ENCODE measurements at places on chromosomes 5 and 9.
A peak's percentile ranks its signal among the peaks of the same experiment; 100 is the strongest.

GRCh38 chr9:92224177-92224576, 69.3 kb downstream of the IARS1 start:
- no peak for DNase-seq

DNA sequence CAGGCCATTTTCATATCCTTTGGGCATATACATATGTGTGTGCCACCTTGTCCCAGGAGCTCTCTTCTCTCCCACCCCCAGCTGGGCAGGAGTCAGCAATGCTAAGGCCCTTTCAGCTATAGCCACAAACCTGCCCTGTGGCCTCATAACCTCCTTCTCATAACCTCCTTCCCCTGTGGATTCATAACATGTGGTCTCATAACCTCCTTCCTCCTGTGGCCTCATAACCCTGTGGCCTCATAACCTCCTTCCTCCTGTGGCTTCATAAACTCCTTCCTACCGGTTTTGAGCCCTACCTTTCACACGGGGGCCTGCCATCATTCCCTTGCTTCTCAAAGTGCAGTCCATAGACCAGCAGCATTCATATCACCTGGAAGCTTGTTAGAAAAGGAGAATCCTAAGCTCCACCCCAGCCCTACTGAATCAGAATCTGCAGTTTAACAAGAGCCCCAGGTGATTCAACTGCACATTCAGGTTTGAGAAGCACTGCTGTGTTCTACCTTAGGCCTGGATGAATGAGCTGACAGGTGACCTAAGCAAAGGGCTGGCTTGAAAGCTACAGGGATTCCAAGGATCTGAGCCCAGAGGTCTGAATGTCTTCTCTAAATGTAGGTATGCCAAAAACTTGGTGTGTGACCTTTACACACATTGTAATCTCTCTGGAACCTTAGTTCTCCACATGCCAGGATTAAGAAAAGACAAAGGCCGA, 41.9 kb upstream of the PLPP6 start:
- DNase-seq, result no peak

GRCh38 chr9:90052366-90052765, 447.6 kb downstream of the GADD45G start:
- DNase-seq, result no peak

GRCh38 chr9:25845867-25846266, 167.6 kb upstream of the TUSC1 start:
- no peak for DNase-seq

DNA sequence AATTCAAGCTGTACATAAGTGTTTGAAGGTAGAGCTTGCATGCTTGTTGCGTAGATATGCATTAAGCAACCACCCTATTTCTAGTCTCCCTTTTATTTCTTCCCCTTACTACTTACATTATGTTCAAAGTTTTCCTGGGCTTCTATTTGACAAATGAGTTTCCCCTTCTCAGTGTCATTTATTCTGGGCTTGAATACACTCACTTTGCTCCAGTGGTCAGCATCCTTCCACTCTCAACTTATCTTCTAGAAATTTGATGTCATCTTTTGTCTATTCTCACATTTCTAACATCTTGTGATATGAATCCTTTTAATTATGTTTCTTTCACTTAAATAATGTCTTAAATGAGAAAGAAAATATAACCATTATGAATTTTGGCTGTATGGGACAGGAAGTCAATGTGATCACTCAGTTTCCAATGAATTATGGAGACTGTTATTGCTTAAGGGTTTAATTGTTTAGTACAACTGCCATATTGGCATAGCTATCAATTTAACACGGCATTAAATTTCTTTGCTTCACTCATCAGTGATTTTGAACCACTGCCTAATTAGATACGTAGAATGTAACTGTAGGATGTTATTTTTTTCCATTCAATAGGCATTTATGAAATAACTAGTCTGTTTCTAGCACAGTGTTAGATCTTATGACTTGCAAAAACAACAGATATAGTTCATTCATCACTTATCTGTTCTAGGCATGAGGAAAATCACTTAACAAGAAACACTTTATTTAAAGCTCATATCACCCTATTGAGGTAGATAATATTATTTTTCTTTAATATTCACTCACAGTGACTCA, 105.5 kb upstream of the CDH12 start:
- DNase-seq, result no peak

GRCh38 chr9:90916147-90916734, 114.6 kb downstream of the SYK start:
- no peak for DNase-seq

- no peak for DNase-seq
Measured at GRCh38 chr5:129630101-129630500, 117.8 kb upstream of the MINAR2 start.

GRCh38 chr5:179160584-179160983, 100.4 kb downstream of the ZNF354C start:
- DNase-seq, result no peak

DNA sequence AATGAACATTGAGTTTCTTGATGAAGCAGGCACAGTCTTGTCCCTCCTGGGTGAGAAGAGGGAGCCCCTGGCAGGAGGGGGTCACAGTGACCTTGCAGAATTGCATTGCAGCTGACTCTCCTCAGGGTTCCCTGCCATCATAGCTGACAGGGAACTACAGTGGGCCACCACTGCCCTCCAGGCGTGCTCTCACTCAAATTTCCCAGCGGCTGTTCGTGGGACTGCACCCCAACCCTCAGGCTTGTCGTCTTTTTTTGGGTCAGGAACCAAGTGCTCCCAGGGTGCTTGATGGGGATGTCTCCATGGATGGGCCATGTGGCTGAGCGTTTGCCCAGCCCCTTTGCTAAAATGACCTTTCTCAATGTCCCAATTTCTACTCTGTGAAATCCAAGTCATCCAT, 215.8 kb downstream of the MELK start:
- DNase-seq, result no peak

DNA sequence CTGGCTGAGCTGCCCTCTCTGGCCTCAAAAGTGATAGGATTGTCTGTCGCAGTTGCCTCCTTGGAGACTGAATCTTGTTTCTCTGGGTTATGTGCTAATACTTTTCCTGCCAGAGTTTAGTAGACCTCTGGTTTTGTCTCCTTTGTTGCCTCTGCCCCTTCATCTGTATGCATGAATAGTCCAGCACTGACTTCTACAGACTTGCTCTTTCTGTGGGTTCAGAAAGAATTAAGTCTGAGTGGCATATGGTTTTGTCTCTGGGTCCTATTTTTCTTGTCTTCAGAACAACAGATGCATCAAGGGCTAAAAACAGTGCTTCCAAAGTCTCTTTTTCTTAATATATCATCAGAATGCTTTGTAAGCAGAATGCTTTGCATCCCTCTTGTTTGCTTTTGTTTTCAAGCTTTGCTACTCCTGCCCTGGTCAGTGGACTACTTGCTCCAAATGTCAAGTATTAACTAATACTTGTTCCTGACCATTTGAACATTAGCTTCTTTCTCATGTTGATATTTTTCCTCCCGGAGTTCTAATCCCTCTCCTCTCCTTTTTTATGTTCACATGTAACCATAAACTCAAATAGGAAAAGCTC, 131.7 kb downstream of the UNC13B start:
- DNase-seq, result no peak

GRCh38 chr5:2542026-2542425, 209.5 kb downstream of the IRX2 start:
- no peak for DNase-seq

DNA sequence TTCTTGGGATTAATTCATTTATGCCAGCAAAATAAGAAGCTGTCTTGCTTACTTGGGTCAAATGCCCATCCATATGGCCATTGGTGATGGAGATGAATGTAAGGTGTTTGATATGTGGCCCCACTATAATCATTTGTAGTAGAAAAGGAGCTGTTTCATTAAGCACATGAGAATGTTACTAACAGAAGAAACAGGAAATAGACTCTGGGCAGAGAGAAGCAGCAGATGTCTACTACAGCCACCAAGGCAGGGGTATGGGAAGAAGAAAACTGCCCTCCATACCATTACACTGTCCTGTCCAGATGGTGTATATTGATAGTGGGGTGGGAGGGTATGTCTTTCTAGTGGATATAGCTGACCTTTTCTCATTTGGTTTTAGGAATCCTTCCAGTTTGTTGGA, 386.6 kb upstream of the CLINT1 start:
- DNase-seq, result no peak

GRCh38 chr5:23528677-23529076, 21.3 kb downstream of the PRDM9 start:
- DNase-seq, result no peak

DNA sequence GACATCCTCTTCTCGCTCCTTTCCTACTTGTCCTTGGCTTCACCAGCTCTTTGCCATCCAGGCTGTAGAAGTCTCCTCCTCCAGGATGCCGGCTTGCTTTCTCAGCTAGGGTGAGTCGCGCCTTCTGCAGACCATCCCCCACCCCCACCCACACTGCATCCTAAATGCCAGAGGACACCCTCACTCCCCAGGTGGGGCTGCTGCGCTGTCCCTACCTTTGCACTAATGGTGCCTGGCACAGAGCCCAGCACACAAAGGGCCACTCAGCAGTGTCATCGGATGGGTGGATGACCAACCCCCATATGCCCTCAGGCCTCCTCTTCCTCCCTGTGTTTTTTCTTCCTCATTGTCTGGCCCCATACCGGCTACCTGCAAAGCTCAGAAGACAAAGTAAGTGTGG, 14.8 kb downstream of the IL9 start:
- no peak for DNase-seq

DNA sequence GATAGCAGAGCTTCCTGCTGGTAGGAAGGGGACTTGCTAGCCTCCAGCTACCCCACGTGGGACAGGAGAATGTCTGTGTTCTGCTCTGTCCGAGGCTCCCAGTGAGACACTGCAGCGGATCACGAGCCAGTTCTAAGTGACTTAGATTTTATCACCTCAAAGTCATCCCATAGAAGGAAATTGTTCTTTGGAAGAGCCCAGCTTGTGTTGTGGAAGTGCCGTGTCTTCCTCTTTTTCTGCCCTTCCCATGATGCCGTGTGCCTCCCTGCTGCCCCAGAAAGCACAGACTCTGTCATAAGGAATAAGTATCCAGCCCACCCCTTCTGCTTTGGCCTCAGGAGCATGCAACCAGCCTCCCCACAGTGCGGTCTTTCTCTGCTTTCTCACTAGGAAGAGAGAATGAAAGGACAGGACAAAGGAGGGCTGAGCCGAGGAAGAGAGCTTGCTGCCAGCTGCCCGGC, 35.6 kb downstream of the RUFY1 start:
- no peak for DNase-seq

DNA sequence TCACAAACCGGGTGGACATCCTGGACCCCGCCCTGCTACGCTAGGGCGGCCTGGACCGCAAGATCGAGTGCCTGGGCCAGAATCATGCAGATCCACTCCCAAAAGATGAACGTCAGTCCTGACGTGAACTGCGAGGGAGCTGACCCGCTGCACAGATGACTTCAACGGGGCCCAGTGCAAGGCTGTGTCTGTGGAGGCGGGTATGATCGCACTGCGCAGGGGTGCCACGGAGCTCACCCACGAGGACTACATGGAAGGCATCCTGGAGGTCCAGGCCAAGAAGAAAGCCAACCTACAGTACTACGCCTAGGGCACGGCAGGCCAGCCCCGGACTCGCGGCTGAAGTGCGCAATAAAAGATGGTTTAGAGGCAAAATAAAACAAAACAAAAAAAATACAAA, 5.2 kb downstream of the SAXO1 start:
- DNase-seq, result no peak

DNA sequence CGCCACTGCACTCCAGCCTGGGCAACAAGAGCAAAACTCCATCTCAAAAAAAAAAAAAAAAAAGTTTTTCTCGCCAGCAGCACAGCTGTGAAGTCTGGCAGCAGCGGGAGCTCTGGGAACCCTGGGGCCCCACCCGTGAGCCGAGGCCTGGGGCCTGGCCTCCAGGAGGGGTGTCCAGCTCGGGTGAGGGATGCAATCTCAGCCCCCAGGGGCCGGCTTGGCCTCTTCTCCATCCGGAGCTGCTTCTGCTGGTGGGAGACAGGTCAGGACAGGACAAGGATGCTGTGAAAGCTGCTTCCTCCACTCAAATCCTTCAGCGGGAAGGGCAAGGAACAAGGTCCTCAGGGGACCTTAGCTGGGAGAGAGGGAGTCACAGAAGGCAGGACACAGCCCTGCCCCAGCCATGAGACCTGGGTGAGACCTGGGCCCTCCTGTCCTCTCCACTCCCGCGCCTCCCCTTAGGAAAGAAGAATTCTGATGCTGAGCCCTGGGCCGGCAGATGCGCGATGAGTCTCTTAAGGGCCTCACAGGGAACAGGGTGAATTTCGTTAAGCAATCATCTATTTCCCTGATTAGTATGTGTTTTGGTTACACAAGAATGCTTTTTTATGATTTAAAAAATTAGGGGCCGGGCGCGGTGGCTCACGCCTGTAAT, 30.6 kb downstream of the PLPP7 start:
- DNase-seq, result no peak

GRCh38 chr9:126743041-126743440, 61.8 kb upstream of the ZBTB43 start:
- DNase-seq, result no peak

- peak; percentile 77 for DNase-seq
Measured at GRCh38 chr5:140244525-140245025, 58.3 kb downstream of the PFDN1 start.

GRCh38 chr9:20619487-20620200, 2.7 kb downstream of the MLLT3 start:
- DNase-seq, result no peak

- peak; percentile 19 for DNase-seq
Measured at GRCh38 chr9:72951520-72952380, 1.1 kb downstream of the ALDH1A1 start.

DNA sequence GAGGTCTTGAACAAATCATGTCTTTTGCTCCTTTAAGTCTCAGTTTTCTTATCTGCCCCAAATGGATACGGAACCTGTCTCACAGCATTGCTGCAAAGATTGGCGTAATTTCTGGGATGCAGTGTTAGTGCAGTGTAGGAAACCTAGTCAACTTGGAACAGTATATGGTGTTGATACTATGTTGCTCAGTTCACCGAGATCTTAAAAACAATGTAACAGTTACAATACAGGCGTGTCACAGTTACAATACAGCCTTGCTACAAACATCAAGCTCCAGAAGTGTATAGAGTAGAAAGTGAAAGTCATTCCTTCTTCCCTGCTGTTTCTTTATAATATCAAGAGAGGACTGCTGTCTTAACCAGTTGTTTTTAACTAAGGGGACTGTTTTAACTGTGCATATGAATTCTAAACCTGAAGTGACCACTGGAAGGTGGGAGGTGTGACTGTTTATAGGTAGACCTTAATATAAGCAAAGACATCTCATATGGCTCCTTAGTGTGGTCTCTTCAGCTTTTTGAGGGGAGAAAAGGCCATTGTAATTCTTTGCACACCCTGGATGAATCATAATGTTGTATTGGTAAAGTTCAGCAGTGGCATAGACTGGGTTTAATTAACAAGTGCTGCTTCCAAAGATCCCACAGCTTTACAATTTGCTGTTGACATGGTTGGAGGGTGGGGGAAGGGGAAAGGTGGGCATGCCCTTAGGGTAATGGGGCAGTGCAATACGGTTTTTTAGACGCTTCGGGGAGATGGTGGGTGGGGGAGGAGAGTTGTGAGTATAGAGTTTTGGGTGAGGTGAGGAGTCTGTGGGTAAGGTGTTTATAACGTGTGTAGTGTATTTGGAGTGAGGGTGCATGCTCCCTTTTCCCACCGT, 12.9 kb downstream of the PRRC2B start:
- no peak for DNase-seq

DNA sequence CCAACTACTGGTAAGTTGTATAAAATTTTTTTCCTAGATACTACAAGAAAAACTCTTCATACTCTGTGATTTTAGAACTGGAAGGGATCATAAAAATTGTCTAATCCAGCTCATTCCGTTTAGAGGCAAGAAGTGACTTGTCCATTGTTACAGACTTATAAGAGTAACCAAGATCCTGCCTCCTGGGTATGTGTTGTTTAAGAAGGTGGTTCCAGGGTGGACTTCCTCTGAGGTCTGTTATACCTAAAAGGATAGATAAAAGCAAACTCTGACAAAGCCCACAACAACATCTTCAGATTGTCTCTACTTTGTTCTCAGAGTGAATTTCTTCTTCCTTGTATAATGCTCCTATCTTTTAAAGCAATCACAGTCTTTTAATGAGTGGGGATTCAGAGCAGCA, 24.2 kb downstream of the TGFBR1 start:
- DNase-seq, result no peak

All from dermis microvascular lymphatic vessel endothelial cell (primary cell).